BJ (cell line): ENCODE measurements at places on chromosomes 12 and 14. TPM values are rescaled to one million over a fixed set of nuclear protein-coding genes. Genes with fewer than 3 reads are reported as not detected.
A peak's percentile ranks its signal among the peaks of the same experiment; 100 is the strongest.

ASCL1 gene
- 0.07 TPM in 1 of 2 replicates, not detected in the other for polyA plus RNA-seq

- DNase-seq, result no peak
Observed at GRCh38 chr14:100071545-100071944, 6.3 kb downstream of the EVL start.

- no peak for DNase-seq
Observed at GRCh38 chr14:104315169-104315568, 176.8 kb downstream of the KIF26A start.

DNA sequence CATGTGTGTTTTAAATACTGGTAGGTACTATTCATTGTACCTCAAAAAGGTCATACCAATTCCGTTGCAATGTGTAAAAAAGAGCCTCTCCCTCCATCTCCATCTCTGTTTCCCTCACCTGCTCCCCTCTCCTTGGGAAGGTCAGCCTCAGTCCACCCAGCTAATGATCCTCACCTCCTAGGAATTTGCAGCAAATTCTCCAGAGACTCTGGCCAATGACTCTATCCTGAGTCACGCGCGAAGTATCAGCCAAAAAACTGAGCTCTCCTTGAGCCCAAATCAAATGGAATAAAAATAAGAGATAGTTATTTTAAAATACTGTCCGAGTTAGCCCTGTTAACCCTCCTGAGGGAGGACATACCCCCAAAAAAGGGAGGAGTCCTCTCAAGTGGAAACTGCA, 148.4 kb downstream of the DPF3 start:
- DNase-seq, result peak; percentile 54

DNA sequence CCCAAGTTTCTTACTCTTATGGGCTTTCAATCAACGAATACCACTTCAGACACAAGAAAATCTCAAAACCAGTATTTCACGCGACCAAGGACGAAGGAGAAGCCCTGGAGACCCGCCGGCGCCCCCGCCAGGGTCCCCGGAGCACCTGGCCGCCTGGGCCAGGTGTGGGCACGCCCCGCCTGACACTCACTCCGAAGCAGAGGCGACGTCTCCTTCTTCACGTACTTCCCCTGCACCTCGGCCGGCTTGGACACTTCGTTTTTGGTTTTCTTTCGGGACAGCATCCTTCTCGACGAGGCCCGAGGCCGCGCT, 466 bp downstream of the SAV1 start:
- DNase-seq, result no peak

- DNase-seq, result no peak
Observed at GRCh38 chr12:102569803-102570202, 89.4 kb upstream of the IGF1 start.
